Activated naive CD8-positive, alpha-beta T cell treated with anti-CD3 and anti-CD28 coated beads, Interleukin-2, amount 50 U/mL, for 16 hours (primary cell): ENCODE measurements at places on chromosomes 7 and 10.

DNA sequence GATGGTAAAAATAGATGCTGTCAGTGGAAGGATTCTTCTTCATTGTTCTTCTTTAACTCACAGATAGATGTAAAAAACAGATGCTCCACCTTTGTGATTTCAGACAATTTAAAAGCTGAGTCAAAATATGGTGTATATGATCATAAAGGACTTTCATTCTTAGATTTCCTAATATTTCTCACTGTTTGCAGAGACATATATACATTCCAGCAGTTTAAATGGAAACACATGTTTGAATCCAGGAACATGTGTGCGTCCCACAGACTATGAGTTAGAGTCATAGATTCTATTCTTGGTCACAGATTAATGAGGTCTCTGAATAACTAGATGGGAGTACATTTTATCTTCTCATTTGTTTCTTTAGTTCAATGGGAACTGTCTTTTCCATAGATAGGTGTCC lies 109.6 kb downstream of the BICC1 start:
- no peak for DNase-seq

DNA sequence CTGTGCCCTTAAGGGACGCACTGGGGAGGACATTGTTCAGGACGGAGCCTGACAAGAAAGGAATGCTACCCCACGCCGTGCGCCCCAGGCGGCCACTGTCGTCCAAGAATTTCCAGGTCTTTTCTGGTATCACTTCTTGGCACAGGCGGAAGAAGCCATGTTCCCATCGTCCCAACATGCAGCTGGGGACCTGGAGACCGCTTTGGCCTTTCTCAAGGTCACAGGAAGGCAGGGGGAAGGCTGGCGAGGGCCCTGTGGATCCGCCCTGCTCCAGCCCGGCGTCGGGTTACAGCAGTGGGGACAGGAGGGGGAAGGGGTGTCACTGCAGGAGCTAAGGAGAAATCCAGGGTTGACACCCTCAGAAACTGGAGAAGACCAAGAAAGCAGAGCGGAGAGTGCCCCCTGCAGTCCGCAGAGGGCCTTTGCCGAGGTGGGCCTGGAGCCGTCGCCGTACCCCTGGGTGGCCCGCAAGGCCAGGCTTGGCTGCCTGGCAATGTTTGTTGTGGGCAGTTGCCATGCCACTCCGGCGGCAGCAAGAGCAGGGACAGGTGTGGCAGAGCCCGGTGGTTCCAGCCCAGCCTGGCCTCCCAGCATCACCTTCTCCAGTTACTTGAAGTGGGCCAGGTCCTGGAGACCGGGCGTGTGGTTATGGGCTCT lies 104.1 kb downstream of the LHPP start:
- DNase-seq, result no peak

DNA sequence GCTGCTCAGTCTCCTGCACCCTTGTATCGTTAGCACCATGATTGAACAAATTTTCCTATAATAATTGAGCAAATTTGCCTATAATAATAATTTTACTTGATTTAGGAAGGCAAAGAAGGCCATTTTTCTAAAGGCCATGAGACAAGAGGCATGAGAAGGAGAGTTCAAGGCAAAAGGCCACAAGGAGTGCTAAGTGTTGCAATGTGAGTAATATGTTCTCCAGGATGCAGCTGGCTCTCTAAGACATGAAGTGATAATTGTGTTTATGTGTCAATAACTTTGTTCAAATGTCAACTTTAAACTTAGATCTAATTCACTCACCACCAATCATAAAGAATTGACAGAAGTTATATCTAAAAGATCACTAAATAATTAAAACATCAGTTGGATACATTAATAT lies 53.8 kb downstream of the SGCE start:
- no peak for DNase-seq

DNA sequence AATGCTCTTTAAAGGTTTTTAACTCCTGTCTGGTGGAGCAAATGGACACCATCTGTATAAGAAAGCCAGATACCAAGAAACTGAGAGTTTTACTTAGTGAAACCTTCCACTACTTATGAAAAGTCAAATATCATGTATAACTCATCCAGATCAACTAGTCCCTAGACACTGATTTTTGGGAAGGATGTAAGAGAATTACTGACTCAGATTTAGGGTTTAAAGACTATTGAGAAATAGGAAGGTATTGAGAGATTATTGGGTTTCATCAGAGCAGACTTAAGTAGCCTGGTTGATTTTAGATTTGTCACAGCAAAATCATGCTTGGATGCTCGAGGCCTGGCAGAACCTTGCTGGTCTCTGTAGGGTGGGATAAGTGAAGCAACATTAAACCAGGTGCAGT lies 3.1 kb downstream of the CSTF2T start:
- no peak for DNase-seq

- DNase-seq, result no peak
Measured at GRCh38 chr10:73493781-73494180, 2.0 kb downstream of the PPP3CB start.
